Kasumi-1 (cell line): ENCODE measurements at places on chromosomes 11 and 22.

DNA sequence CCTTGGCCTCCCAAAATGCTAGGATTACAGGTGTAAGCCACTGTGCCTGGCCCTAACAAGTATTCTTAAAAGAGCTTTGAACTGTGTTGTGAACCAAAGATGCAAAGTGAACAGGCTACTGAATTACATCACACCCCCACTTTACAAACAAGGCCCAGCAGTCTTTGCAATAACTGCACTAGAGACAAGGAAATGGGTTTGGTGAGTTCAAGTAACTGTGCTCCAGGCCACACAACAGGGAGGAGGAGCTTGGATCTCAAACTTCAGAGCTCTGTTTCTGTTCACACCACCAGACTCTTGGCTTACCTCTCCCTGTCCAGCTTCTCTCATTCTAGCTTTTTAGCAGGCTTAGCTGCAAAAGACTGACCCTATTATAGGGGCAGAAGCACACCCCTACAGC, 30.4 kb upstream of the RASL10A start:
- DNase-seq = no peak

DNA sequence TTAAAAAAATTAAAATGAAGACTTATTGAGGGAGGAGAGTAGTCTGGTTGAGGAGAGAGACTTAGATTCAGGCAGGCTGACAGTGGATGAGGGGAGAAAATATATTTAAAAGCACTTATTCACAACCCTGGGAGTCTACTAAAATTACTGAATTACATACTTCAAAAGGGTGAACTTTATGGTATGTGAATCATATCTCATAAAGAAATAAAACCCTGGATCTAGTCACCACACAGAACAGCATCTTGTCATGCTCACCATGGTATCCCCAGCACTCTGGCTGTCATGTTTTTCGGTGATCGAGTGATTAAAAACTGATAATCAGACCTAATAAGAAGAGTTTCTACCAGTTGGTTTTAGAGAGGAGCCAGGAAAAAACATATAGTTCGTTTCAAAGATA, 11.0 kb downstream of the TEAD1 start:
- DNase-seq = no peak

DNA sequence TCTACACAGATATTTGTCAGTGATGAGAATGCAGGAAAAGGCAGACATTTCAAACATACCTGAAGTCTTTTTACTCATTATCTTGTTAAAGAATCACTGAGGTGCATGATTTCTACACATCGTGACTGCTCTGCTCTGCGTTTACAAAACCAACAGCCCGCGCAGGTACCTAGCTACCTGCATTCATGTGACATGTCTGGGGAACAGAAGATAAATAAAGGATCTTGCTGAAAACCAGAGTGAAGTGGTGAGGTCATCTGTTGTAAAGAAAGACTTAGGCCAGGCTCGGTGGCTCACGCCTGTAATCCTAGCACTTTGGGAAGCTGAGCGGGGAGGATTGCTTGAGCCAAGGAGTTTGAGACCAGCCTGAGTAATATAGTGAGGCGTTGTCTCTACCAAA, 15.7 kb downstream of the ASPHD2 start:
- DNase-seq = no peak

- DNase-seq = no peak
These were observed 79.8 kb upstream of the CNTN5 start for GRCh38 chr11:98940913-98941312.

GRCh38 chr11:112355726-112356125, 95.1 kb upstream of the PLET1 start:
- DNase-seq = no peak

- no peak for DNase-seq
These were observed 58.6 kb downstream of the DDIAS start for GRCh38 chr11:82959987-82960778.

GRCh38 chr22:46364341-46365165, 29.0 kb downstream of the TRMU start:
- DNase-seq = no peak

DNA sequence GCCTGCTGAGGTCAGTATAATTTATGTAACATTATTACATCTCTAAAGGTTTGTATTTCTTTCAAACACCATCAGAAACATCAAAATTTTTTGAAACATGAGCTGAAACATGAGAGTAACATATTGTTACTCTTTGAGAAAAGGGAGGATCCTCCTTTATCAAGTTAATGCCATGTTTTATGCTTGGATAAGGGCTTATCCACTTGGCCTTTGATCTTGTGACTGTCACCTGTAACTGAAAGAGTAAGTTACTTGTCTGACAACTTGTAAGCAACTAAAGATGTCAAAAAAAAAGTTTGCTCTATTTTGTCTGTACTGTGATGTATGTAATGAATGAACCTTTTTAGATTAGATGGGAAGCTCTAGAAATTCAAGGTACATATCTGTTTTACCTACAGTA, 59.6 kb downstream of the FAR1 start:
- no peak for DNase-seq

- DNase-seq = no peak
These were observed 12.7 kb upstream of the TMA7B start for GRCh38 chr22:39947220-39948216.

- no peak for DNase-seq
These were observed 452 bp downstream of the MACROD1 start for GRCh38 chr11:64165481-64165841.

DNA sequence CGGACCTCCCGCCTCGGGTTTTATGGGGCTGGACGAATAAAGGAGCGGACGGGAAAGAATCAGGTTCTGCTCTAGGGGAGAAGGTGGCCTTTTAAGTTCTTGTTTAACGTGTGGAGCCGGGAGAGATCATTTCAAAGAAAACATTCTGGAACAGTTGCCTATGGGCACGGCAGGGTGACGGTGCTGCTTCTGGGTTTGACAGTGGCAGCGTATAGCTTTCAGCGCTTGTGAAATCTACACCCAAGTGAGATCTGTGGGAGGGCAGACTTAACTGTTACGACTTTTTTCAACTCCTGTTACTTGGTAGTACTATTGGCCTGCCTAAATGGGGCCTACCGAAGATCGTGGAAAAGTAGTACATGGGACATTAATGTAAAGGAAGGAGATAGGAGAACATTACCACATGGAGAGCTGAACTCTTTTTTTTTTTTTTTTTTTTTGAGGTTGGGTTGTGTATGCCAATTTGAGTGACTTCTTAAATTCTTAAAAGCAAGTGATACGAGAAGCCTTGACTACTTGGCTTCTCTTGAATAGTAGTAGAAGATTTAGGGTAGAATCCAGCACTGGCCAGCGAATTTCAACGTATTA, 743 bp downstream of the USP47 start:
- peak; percentile 92 for DNase-seq

DNA sequence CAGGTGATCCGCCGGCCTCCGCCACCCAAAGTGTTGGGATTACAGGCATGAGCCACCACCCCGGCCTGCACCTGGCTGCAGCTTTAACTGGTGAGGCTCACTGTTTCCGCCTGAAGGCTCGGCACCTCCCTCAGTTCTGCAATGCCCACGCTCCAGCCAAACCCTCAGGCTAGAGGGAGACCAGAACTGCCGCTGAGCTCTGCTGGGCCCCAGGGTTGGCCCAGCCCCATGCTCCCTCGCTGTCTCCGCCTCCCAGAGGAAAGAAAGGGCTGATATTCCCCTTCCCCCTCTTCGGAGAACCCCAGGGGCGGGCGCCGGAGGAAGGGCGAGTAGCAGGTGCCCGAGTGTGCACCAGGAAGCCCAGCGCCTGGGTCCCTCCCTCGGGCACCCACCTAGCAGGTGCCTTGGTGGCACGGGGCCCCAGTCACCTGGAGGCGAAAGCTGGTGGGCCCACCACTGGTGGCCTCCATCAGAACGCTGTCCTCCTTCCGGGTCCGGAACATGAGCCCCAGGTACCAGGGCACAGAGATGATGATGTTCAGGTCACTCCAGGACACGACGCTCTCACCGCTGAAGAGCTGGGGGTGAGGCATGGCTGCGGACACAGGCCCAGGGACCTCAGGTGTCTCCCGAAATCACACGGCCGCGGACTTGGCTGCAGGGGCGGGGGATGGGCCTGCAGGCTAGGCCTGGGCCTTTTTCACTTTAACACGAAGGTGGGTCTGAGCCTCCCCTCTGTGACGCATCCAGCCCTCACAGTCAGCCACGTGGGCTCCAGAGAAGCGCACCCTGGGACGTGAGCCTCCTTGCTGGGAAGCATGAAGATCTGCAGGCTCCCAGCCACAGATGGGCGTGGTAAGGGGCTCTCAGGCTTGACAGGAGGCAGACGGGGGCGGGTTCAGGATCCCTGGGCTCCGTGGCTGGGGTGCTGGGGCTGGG, 73.3 kb downstream of the TRMU start:
- DNase-seq = no peak

DNA sequence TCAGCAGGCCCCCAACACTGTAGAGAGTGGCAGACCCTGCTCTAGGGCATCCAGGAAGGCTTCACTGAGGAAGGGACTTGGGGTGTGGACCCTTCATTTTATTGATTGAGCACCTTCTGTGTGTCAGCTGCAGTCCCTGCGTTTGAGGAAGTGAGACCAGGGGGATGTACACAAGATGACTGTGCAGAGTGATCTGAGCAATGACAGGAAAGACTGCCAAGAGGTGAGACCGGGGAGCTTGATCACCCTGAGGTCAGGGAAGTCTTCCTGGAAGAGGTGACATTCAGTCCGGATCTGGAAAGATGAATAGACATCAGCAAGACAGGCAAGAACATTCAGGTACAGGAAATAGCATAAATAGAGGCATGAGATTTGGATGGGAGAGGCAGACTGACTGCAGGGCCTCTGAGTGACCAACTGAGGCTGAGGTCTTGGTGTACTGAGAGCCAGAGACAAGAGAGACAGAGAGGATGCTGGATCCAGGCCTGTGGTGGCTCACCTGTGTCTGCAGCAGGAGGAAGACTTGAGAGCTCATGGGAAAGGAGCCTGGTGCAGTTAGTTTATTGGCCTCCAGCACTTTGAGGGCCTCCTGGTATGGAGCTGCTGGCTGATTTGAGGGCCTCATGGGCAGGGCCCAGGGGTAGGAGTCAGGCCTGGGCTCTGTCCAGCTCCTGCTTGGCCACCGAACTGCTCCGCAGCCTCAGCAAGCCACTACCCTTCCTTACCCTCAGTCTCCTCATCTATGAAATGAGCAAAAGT, 5.2 kb downstream of the DGAT2 start:
- DNase-seq = peak; percentile 43

DNA sequence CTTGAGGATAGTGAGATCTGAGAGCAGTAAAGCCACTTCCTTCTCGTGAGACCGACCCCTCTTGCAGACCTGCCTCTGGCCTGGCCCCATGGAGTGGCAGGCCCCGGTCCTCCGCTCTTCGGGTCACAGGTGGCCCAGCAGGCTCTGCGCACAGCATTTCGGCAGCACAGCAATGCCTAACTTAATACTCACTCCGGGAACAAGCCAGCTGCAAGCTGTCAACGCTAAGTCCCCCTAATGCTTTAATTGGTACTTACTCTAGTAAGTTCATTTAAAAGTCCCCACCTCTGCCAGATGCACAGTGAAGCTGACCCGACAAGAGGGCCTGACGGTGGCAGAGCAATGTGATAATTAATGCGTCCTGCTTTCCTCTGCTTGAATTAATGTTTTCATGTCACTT, 349.3 kb upstream of the B3GAT1 start:
- DNase-seq = no peak

DNA sequence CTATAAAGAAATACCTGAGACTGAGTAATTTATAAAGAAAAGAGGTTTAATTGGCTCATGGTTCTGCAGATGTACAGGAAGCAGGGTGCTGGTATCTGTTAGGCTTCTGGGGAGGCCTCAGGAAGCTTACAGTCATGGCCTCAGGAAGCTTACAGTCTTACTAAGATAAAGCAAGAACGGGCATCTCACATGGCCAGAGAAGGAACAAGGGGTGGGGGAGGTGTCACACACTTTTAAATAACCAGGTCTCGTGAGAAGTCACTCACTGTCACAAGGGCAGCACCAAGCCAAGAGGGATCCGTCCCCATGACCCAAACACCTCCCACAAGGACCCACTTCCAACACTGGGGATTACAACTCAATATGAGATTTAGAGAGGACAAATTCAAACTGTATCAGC, 192.8 kb upstream of the B3GAT1 start:
- no peak for DNase-seq

DNA sequence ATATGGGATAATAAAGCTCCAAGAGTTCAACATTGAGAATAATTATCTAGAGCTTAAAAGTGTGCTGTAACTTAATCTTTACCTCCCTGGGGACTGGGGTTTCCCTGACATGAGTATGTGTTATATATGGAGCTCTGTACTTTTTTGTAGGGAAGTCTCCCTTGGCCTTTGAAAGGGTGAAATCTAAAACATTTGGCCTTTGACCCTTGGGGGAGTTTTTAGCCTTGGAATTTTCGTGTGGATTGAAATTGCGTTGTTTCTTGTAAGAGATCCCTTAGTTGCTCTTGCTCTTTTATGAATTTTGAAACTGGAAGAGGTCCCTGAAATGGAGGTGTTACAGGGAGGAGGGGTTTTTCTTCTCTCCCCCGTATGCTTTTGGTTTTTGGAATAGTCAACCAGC, 450.0 kb downstream of the NELL1 start:
- DNase-seq = no peak

GRCh38 chr22:20918663-20919218, 1.5 kb downstream of the CRKL start:
- no peak for DNase-seq

GRCh38 chr11:504053-504993, 2.7 kb downstream of the RNH1 start:
- peak; percentile 65 for DNase-seq

DNA sequence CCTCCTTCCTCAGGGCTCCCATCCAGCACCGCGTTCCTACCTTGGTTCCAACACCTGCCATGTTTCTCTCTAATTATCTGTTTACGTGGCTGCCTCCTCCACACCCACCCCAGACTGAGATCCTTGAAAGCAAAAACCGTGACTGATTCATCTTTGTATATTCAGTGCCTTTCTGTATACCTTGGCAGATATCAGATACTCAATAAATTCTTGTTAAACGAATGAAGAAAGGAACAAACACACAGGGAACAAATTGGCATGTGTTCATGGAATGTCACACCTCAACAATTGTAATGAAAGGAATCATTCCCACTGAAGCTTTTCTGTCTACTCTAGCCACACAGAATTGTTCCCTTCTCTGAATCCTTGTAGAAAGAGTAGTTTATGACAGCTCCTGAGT, 20.4 kb upstream of the LRRC55 start:
- DNase-seq = no peak

DNA sequence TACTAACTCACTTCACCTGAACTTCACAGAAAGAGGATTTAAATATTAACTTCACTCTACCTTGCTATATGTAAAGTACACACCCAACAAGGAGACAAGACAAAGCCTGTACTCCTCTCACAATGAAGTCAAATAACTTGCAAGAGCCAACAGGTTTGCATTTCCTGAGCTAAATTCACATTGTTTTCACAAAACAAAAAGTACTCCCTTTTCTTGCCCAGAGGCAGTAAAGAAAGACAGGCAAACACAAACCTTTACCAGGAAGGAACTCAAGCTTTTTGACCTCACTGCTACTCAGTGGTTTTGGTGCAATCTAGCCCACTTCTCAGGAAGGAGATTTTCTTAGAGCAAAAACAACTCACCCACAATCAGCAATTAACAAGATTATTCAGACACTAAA, 15.7 kb downstream of the USP28 start:
- DNase-seq = no peak

GRCh38 chr11:66987158-66987620, 12.1 kb downstream of the C11orf86 start:
- no peak for DNase-seq
